ENCODE measurements at places on chromosomes 1 and 21. TPM values are rescaled to one million over a fixed set of nuclear protein-coding genes. Genes with fewer than 3 reads are reported as not detected.

KRTAP19-6 gene
- not detected for total RNA-seq

SERTAD4 gene
- total RNA-seq, result 0.15 TPM

FOXO6 gene
- total RNA-seq, result not detected

GRHL3 gene
- total RNA-seq, result not detected
